SK-MEL-5 (cell line): ENCODE measurements at places on chromosomes 13 and 19.
A peak's percentile ranks its signal among the peaks of the same experiment; 100 is the strongest.

- DNase-seq: no peak
Observed at GRCh38 chr13:89205856-89206520, 1534.8 kb downstream of the SLITRK5 start.

DNA sequence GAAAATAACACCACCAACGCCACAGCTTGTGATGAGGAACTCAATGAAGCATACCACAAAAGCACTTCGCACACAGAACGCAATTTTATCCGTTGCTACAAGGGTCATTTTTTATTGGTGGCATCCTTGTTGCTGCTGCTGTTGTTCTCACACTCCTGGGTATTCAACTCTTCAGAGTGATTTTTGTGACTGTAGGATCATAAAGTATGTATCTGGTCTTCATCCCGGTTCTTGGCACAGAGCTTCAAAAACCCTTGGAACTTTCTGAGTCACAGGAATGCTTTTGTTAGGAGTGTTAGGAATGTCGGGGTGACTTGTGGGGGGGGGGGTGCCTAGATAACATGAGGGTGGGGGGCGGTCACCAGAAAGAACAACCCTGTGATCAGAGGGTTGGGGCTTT lies 108.4 kb downstream of the ZNF557 start:
- DNase-seq: no peak

DNA sequence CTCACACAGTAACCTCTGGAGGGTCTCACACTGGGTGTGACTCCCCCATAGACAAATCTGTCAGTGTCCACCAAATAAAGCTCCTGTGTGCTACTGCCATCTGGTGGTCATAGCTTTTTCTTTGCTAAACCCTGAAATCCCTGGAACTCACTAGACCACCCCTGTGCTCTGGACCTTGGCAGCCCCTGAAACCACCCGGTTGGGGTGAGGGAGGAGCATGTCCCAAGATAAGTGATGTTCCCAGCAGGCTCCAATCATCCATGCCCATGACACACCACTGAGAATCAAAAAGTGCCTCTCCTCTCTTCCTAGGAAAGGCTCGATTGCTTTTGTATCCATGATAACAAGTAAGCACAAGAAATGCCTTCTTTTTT lies 6.5 kb upstream of the HSD17B14 start:
- DNase-seq: peak; percentile 78

GRCh38 chr13:106139377-106139776 lies 396.1 kb downstream of the EFNB2 start:
- DNase-seq: no peak

DNA sequence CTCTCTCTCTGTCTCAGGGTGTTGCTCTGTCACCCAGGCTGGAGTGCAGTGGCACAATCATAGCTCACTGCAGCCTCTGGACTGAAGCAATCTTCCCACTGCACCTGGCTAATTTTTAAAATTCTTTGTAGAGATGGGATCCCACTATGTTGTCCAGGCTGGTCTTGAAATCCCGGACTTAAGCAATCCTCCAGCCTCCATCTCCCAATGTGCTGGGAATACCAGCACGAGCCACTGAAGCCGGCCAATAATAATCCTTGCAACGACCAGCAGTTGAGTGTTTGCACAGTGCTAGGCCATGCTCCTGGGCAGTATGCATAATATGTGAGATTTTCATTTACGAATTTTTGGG lies 640 bp upstream of the EPOR start:
- no peak for DNase-seq
